NCI-H774 (cell line): ENCODE measurements at places on chromosomes 6 and 20.

GRCh38 chr20:20702330-20703245 is 9.9 kb downstream of the RALGAPA2 start:
- DNase-seq, result no peak

- no peak for DNase-seq
These were observed 248.4 kb upstream of the AGPAT4 start for GRCh38 chr6:161522276-161522675.

GRCh38 chr6:30683183-30683979 is 3.1 kb downstream of the PPP1R18 start:
- no peak for DNase-seq

DNA sequence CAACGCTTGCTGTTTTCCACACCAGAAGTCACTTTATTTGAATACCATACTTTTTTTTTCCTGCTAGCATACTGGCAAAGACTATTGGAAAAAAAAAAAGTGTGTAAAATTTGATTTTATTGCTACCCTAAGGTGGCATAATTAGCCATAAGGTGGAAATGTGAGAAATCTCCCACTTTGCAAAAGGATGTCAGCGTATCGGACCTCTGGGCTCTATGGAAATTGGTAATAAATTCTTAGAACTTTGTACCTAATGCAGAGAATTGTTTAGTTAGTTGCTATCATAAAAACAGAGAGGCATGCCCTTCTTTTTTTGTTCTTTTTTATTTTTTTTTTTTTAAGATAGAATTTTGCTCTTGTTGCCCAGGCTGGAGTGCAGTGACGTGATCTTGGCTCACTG is 63.7 kb upstream of the GMDS start:
- DNase-seq, result no peak

DNA sequence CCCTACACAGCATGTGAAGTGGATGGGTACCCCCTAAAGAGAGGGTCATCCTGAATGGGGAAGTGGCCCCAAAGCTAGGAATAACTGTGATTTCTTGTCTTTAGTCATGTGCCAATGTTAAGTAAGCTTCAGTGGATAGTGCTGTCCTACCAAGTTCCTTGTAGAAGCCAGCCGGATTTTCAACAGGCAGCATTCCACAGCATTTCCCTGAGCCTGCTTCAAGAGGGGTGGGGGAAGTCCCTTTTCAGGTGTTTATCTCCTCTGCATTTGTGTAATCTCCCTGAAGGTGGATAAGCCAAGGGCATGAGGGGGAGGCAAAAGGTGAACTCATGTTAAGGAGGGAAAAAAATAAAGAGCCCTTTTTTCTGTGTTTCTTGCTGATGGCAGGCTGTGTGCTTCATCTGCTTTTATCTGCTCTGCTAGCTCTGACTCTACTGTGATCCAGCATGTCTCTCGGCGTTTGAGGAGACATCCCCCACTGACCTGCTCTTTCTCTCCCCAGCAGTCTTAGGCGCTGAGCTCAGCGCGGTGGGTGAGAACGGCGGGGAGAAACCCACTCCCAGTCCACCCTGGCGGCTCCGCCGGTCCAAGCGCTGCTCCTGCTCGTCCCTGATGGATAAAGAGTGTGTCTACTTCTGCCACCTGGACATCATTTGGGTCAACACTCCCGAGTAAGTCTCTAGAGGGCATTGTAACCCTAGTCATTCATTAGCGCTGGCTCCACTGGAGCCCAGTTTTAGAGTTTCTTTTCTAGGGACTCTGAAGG is 1.9 kb downstream of the EDN1 start:
- DNase-seq, result no peak
